ENCODE measurements at places on chromosomes 2 and 18.

DNA sequence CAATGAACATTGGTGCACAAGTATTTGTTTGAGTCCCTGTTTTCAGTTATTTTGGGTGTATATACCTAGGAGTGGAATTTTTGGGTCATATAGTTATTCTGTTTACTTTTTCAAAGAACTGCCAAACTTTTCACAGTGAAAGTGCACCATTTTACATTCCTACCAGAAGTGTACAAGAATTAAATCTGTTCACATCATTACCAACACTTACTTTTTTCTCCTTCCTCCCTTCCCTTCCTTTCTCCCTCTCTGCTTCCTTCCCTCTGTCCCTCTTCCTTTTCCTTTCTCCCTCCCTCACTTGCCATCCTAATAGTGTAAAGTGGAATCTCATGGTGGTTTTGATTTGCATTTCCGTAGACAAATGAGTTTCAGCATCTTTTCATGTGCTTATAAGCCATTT, 11.9 kb downstream of the ADNP2 start:
- no peak for DNase-seq

- DNase-seq: no peak
Observed at GRCh38 chr2:49988276-49988675, 834.0 kb upstream of the FSHR start.

DNA sequence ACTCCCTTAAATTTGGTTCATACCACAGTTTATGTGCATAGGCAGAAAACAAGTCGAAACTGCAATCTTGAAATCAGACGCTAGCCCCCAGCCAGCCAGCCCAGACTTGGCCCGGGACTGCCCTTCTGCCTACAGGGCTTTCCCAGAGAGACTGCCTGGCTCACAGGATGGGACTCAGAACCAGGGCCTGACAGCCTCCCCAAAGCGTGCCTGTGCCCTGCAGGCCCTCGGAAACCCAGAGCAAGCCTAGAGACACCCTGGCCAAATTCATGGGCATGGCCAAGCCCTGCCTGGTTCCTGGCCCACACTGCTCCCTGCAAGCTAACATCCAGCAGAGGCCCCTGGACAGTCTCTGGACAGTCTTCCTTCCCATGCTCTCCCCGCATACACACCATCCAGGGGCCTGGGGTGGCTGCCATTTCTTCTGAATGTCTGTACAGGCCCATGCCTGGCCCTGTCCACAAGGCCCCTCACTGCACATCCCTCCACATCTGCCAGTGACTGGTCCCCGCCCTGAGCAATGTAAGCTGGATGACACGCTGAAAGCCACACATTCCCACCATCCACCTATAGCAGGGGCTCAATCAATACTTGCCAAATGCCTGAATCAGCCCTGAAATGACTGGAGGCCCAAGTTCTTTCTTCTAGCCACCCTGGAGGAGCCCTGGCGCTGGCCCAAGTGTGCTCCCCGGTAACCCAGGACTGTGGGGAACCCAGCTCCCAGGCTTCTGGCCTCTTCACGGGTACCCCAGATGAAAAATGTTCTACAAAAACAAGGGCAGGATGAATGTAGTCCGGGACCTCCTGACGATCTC, 73.1 kb downstream of the HDAC4 start:
- no peak for DNase-seq

DNA sequence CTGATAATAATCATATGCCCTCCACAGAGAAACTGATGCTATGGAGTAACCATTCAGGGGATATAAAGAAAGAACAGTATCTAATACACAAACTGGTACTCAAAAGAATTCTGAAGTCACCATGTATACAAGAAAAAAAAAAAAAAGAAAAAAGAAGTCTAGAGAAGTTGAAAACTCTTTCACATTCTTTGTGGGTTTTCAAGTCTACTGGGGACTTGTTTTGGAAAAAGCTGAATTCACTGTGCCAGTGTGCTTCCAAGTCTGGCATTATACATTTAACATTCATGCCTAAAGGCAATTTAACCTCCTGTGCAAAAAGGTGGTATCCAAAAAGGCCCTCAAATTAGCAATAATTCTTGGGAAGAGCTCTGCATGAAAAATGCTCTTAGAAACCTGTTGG, 94.8 kb upstream of the ITGB6 start:
- no peak for DNase-seq

DNA sequence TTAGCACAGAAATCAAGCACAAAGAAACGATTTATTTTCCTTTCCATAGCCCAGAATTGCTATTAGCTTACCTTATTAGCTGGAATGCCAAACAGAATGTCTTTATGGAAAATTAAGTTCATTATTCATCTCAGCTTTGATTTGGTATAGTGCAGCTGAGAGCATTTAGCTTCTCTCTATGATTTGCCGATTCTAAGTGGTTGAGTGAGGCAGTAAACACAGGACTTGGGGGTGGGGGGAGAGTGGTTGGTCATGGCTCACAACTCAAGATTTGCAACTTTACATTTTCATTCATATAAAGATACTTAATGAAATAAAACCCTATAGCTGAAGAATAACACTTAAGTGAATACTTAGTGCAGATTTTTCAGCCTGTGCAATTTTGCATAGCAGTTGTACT, 395.2 kb downstream of the TGIF1 start:
- DNase-seq: no peak

DNA sequence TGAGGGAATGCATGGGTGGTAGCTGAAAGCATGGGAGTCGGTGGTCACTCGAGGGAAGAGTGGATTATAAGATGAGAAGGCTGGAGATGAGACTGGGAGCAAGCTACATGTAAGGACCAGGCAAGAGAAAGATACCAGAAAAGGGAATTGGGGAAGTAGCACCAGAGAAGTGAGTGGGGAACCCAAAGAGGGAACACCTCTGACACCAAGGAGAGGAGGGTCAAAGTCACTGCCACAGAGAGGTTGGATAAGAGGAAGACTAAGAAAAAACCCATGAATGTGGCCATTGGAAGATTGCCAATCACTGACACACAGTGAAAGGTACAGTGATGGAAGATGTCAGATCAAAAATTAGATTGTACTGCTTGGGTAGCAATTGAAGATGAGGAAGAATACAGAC, 473.9 kb downstream of the BCL11A start:
- no peak for DNase-seq

GRCh38 chr18:59070181-59070912, 69.3 kb upstream of the SEC11C start:
- DNase-seq: peak; percentile 53
